HCT116 (cell line): ENCODE measurements at places on chromosomes 5 and 9.

- no peak for DNase-seq
Observed at GRCh38 chr5:114561415-114561814, 199.5 kb downstream of the KCNN2 start.

DNA sequence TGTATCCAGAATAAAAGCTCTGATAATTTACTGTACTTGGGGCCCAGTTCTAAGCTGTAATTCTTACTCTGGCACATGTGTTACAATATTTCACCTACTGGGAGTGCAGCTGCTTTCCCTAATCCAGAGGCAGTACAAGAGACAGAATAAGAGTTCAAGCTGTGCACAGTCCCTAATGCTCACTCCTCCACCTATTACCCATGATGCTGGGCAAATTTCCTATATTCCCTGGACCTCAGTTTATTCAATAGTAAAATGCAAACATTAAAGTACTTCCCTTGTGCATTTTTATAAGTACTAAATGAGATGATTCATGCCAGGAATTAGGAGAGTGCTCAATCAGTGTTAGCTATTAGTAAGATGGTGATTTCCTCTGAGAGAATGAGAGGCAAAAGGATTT, 28.0 kb upstream of the TAF11L2 start:
- DNase-seq, result no peak

DNA sequence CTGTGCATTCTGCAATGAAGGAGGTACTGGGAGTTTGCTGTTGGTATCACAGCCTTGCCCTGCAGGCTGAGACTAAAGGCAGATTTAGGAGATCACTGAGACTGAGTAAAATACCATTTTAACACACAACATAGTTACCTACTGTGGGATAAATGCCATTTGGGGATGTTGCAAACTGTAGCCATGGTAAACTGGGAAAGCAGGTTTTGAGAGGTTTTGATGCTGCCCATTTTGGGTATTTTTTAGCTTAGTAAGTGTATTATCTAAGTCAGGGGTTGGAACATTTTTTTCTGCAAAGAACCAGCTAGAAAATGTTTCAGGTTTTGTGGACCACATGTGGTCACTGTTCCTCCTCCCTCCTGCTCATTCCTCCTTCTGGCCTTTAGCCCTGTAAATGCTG, 108.9 kb downstream of the EHMT1 start:
- DNase-seq, result no peak

DNA sequence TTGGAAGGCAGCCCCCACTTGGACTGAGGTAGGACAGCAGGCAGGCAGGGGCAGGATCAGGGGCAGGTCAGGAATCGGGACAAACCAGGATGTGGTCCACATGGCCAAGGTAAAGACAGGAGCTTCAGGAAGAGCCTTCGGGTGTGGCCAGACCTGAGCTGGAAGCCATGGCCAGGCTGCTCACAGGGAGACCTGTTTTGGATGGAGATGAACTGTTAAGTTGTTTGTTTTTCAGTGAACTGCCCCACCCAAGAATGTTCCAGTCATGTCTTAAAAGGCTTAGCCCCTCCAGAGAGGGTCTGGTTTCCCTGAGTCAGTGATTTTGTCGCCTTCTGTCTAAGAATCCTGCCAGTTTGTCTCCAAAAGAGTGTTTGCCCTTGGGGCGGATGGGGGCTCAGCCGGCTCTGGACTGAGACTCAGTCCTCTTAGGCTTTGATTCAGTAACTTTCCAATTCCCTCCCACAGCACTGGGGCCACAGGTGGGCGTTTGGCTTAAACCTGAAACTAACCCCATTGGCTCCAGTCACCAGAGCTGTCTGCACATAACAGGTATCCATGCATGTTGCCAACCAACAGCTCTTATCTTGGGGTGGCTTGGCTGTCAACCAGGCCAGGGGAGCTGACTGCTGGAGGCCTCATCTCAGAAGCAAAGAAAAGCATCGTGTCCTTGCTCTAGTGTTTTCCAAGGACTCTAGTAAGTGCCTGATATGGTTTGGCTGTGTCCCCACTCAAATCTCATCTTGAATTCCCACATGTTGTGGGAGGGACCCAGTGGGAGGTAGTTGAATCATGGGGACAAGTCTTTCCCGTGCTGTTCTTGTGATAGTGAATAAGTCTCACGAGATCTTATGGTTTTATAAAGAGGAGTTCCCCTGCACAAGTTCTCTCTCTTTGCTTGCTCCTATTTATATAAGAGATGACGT, 11.3 kb upstream of the ANKH start:
- DNase-seq, result no peak

DNA sequence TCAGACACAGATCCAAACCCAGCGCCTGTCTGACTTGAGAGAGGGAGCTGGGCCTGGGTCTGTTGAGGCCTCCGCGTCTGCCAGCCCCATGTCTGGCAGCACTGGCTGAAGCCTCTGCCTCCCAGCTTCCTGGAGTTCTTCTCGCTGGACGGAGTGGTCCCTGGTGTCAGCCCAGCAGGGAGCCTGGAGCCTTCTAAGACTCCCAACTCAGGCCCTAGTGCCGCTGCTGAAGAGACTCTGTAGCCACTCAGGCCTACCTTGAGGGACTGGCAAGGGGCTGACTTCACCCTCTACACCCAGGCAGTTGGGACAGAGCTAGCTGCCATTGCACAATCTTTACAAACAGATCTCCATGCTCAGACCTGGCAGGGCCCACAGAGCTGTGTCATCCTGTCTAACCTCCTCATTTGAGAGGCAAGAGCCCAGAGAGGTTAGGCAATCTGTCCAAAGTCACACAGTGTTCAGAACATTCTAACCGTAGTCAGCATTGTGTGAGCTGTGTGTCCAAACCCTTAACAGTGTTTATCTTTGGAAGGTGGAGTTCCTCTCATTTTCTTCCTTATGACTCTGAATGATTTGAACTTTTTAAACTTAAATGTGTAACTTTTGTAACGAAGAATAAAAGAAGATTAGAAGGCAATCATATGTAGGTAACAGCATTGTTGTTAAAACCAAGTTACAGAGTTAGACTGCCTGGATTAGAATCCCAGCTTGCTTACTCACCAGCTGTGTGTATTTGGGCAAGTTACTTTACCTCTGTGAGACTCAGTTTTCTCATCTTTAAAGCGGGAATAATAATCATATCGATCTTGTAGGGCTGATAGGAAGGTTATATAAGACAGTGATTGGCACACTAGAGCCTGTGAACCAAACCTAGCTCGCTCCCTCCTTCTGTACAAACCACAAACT, 4.6 kb upstream of the DUSP1 start:
- no peak for DNase-seq

- no peak for DNase-seq
Observed at GRCh38 chr9:134440636-134441226, 114.5 kb downstream of the RXRA start.

DNA sequence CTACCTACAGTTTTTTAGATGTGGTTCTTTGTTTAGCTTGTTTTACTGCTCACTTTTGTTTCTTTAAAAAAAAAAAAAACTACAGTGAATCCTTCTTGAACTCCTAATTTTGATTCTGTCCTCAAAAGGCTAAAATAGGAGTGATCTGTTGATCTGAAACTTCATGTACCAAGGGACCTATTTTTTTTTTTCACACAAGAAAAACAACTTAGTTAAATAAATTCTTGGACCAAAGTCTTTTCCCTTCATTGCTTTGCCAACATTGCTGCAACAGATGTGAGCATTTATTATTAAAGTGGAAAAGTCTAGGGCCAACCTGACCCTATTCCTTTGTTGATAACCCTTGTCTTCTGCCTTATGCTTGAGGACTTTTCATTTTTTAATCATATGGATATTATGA, 236.8 kb downstream of the ARHGEF28 start:
- no peak for DNase-seq

DNA sequence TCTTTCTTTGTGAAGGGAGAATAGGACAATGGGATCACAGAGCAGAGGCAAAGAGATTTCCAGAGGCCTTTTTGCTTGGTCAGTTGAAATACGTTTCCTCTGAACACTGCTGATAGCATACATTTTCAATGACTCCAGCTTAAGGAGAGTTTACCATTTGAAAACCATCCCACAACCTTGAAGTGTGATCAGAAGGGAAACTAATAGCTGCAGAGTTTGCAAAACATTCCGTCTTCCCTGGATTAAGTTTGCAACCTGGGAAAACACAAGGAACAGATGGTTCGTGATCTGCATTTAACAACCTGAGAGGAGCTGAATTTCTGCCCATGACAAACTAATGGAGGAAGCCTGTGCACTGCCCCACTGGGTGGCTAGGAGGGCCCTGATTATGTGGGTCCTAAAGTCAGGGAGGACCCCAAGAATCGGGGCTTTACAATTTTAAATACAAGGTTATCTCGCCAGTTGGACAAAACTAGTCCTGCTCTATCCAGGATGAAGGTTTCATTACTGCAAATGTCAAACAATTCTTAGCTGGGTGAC, 35.6 kb downstream of the MTX3 start:
- no peak for DNase-seq

- no peak for DNase-seq
Observed at GRCh38 chr5:82295144-82295543, 17.0 kb upstream of the RPS23 start.
